Type B pancreatic cell (in vitro differentiated cells): ENCODE measurements at places on chromosomes 7 and 10. TPM values are rescaled to one million over a fixed set of nuclear protein-coding genes. Genes with fewer than 3 reads are reported as not detected.

Gene MINDY3
- 26.3 and 27.0 TPM in 2 replicates for total RNA-seq

Gene ABCB1
- 31.3 and 65.7 TPM in 2 replicates for total RNA-seq

Gene TRPV6
- total RNA-seq: 5.4 and 8.1 TPM in 2 replicates

Gene RHOBTB1
- total RNA-seq: 25.0 and 26.4 TPM in 2 replicates

Gene GOLGA7B
- total RNA-seq: 0.41 and 0.52 TPM in 2 replicates

Gene CALCR
- 0.10 and 0.12 TPM in 2 replicates for total RNA-seq

Gene CRHR2
- total RNA-seq: 0.21 and 0.27 TPM in 2 replicates

Gene CYP2C19
- total RNA-seq: 3.7 and 6.8 TPM in 2 replicates

Gene CCAR1
- total RNA-seq: 79.4 and 109 TPM in 2 replicates

Gene SPDYE1
- total RNA-seq: not detected in 2 replicates

Gene VAX1
- total RNA-seq: 0.58 TPM in 1 of 2 replicates, not detected in the other

Gene POLR2J2
- 6.8 and 9.4 TPM in 2 replicates for total RNA-seq

Gene CYP3A4
- total RNA-seq: 4.2 and 10.0 TPM in 2 replicates

Gene ITPRID1
- 0.07 and 0.14 TPM in 2 replicates for total RNA-seq

Gene FUOM
- 20.4 and 21.7 TPM in 2 replicates for total RNA-seq

Gene HSPA14
- total RNA-seq: 10.6 and 17.3 TPM in 2 replicates

Gene STEAP1
- 2.9 and 3.4 TPM in 2 replicates for total RNA-seq

Gene TEX36
- total RNA-seq: not detected in 2 replicates

Gene PNLIP
- not detected in 2 replicates for total RNA-seq

Gene H2BK1
- not detected in 2 replicates for total RNA-seq

Gene GCK
- 5.6 and 6.7 TPM in 2 replicates for total RNA-seq

Gene SIRT1
- total RNA-seq: 22.2 and 30.4 TPM in 2 replicates

Gene AOC1
- 21.4 and 26.2 TPM in 2 replicates for total RNA-seq

Gene LIPJ
- 0.12 and 0.29 TPM in 2 replicates for total RNA-seq

Gene INHBA
- 19.9 and 29.3 TPM in 2 replicates for total RNA-seq

Gene PLAC9
- 8.2 TPM in 1 of 2 replicates, not detected in the other for total RNA-seq
